ENCODE measurements at places on chromosomes 7 and 10. TPM values are rescaled to one million over a fixed set of nuclear protein-coding genes. Genes with fewer than 3 reads are reported as not detected.

The UNCX gene
- not detected for total RNA-seq

The C10orf53 gene
- total RNA-seq = not detected

The SLC26A5 gene
- total RNA-seq = not detected

The KCND2 gene
- total RNA-seq = not detected

The SH3PXD2A gene
- total RNA-seq = 16.9 TPM

The UPK3B gene
- total RNA-seq = 3.3 TPM

The SH2B2 gene
- total RNA-seq = 0.79 TPM

The PAPOLB gene
- total RNA-seq = not detected

The SPAG6 gene
- total RNA-seq = not detected

The TAS2R60 gene
- 1.4 TPM for total RNA-seq

The DRGX gene
- total RNA-seq = not detected

The PLAC9 gene
- total RNA-seq = not detected

The PDLIM1 gene
- 0.90 TPM for total RNA-seq

The CYP2E1 gene
- total RNA-seq = 2.8 TPM

The ARHGEF35 gene
- 5.2 TPM for total RNA-seq

The ABCB1 gene
- total RNA-seq = 24.8 TPM

The CRHR2 gene
- not detected for total RNA-seq

The ASIC3 gene
- total RNA-seq = 11.6 TPM

The NEUROD6 gene
- not detected for total RNA-seq

The LBX1 gene
- total RNA-seq = not detected

The LCOR gene
- total RNA-seq = 44.9 TPM

The GPR37 gene
- total RNA-seq = not detected

The KCNIP2 gene
- 4.3 TPM for total RNA-seq

The ARPC1A gene
- 51.5 TPM for total RNA-seq

The ZPBP gene
- not detected for total RNA-seq

The RAB19 gene
- total RNA-seq = 3.2 TPM

The TAS2R41 gene
- total RNA-seq = 0.73 TPM

The UCN3 gene
- total RNA-seq = not detected

The NFE2L3 gene
- 7.5 TPM for total RNA-seq

The VSIR gene
- 97.8 TPM for total RNA-seq

The CLDN4 gene
- total RNA-seq = not detected

The AGR2 gene
- total RNA-seq = not detected

The LEP gene
- total RNA-seq = not detected

The CALHM3 gene
- not detected for total RNA-seq

The ACTL6B gene
- not detected for total RNA-seq

The LIPF gene
- total RNA-seq = not detected

The MMD2 gene
- not detected for total RNA-seq

The UFSP1 gene
- total RNA-seq = 11.0 TPM

The AHR gene
- 35.2 TPM for total RNA-seq

The C10orf90 gene
- not detected for total RNA-seq

The HOXA5 gene
- not detected for total RNA-seq

The A1CF gene
- total RNA-seq = not detected

The ANXA8 gene
- total RNA-seq = not detected

The LIPK gene
- total RNA-seq = not detected

The MAPK8 gene
- 49.9 TPM for total RNA-seq

The PVRIG gene
- 85.2 TPM for total RNA-seq

Measured in CD4-positive, alpha-beta memory T cell (primary cell).